ENCODE measurements at places on chromosomes 6 and 20.
A peak's percentile ranks its signal among the peaks of the same experiment; 100 is the strongest.

- DNase-seq: no peak
Measured at GRCh38 chr20:49486064-49486463, 3.6 kb upstream of the KCNB1 start.

DNA sequence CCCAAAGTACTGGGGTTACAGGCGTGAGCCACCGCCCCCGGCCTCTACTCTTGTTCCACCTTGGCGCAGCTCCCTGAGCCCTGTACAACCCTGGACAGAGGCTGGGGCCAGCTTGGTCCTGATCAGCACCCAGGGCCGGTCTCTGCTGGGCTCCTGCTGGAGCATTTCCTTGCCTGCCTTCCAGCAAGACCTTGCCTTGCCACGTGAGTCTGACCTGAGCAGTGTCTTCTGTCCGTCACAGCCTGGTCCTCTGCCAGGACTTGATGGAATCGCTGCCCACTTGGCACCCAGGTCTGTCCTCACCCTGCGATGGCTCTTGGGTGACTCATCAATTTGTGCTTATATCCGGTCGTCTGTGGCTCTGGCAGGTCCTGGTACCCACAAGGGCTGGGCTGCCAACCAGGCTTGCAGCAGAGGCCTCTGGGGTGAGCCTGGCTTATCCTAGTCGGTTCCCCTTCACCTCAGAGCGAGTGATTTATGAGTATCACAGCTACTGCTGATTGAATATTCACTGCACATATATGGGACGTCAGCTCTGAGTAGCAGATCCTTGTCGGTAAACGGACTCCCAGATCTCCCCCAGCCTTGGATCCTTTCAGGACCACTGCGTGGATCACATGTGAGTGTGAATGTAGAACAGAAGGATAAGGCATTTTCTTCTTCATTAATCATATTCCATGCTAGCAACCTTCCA, 10.1 kb upstream of the SULF2 start:
- DNase-seq: no peak

DNA sequence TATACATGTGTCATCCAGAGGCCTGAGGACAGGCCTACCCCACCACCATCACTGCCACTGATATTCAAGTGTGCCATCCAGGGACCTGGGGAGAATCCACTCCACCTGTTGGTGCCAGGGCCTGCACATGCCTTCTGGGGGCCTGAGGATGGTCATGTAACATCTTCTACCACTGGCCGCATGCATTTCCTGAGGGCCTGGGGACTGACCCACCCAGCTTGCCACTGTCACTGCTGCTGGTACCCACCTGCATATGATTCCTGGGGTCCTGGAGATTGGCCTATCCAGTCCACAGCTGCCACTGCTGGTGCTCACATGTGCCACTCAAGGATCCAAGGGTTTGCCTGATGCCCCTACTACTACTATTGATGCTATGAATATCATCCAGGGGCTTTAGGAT, 184.3 kb upstream of the SYNCRIP start:
- no peak for DNase-seq

- DNase-seq: peak; percentile 99
Measured at GRCh38 chr6:158040051-158040803, 58.6 kb downstream of the SYNJ2 start.

Data from iris pigment epithelial cell (primary cell).